ENCODE measurements at places on chromosomes 1 and 21. TPM values are rescaled to one million over a fixed set of nuclear protein-coding genes. Genes with fewer than 3 reads are reported as not detected.

Gene PROK1
- total RNA-seq = not detected

Gene SPATA45
- not detected for total RNA-seq

Gene ATAD3A
- total RNA-seq = 20.3 TPM

Gene STUM
- total RNA-seq = not detected

Gene AMY1B
- not detected for total RNA-seq

Gene LEMD1
- not detected for total RNA-seq

Gene TRIM58
- total RNA-seq = 44.2 TPM

Gene CADM3
- not detected for total RNA-seq

Gene SLC1A7
- total RNA-seq = not detected

Gene OSBPL9
- total RNA-seq = 47.3 TPM

Gene TADA1
- 13.1 TPM for total RNA-seq

Gene LCE1A
- not detected for total RNA-seq

Gene SLFNL1
- 0.18 TPM for total RNA-seq

Gene PRRX1
- not detected for total RNA-seq

Gene SLAMF1
- total RNA-seq = 70.6 TPM

Gene HFM1
- not detected for total RNA-seq

Gene CD5L
- total RNA-seq = not detected

Gene SYTL1
- 261 TPM for total RNA-seq

Gene GRIK1
- total RNA-seq = not detected

Gene HTR6
- 0.16 TPM for total RNA-seq

Gene LRRC53
- total RNA-seq = not detected

Gene MEAF6
- total RNA-seq = 54.7 TPM

Measured in T-helper 17 cell (primary cell).